ENCODE measurements at places on chromosomes 13 and 19. TPM values are rescaled to one million over a fixed set of nuclear protein-coding genes. Genes with fewer than 3 reads are reported as not detected.

The MAG gene
- not detected for total RNA-seq

The OR4F17 gene
- not detected for total RNA-seq

The ZNF208 gene
- total RNA-seq: not detected

The LGALS13 gene
- total RNA-seq: not detected

The POMP gene
- 105 TPM for total RNA-seq

The CABP5 gene
- total RNA-seq: not detected

The WTIP gene
- 14.8 TPM for total RNA-seq

The TRAPPC2B gene
- total RNA-seq: 10.1 TPM

DNA sequence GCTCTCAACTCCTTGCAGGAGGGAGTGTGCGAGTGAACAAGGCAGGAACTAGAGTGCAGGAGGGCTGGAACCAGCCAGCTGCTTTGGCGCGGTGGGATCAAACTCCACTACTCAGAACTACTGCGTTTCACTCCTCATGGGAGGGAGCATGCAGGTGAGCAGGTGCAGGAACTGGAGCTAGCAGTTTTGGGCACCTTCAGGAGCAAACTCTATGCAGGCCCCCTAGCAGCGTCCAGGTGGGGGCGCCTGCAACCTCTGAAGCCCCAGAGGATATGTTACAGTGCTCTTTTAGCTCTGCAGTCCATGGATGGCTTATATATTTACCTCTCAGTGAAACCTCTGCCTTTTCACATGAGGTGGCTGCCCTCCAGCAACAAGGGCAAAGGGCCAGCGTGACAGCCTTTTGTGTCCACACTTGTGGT is 1303.4 kb downstream of the PCDH9 start:
- peak; percentile 6 for DNase-seq

GRCh38 chr19:8988204-8988603 is 22.0 kb downstream of the MUC16 start:
- DNase-seq: peak; percentile 62

DNA sequence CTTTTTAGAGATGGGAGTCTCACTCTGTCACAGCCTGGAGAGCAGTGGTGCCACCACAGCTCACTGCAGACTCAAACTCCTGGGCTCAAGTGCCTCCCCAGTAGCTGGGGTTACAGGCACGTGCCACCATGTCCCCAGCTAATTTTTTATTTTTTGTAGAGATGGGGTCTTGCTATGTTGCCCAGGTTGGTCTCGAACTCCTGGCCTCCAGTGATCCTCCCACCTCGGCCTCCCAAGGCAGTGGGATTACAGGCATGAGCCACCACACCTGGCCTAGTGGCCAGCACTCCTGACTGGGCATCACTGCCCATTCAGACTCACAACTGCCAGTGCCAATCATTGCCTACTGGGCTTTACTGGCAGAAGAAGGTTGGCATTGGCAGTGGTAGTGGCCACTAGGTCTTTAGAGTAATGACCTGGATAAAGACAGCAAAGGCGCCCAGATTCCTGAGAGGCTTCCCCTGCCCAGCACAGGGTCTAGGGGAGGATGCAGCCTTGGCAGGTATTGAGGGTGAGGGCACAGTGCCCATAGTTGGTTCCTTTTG is 26.8 kb upstream of the SLC7A10 start:
- no peak for DNase-seq

DNA sequence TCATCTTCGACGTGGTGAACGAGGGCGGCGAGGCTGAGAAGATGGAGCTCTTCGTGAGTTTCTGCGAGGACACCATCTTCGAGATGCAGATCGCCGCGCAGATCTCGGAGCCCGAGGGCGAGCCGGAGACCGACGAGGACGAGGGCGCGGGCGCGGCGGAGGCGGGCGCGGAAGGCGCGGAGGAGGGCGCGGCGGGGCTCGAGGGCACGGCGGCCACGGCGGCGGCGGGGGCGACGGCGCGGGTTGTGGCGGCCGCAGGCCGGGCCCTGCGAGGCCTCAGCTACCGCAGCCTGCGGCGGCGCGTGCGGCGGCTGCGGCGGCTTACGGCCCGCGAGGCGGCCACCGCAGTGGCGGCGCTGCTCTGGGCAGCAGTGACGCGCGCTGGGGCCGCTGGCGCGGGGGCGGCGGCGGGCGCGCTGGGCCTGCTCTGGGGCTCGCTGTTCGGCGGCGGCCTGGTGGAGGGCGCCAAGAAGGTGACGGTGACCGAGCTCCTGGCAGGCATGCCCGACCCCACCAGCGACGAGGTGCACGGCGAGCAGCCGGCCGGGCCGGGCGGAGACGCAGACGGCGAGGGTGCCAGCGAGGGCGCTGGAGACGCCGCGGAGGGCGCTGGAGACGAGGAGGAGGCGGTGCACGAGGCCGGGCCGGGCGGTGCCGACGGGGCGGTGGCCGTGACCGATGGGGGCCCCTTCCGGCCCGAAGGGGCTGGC is 52.6 kb downstream of the MAP4K1 start:
- peak; percentile 54 for DNase-seq

- DNase-seq: peak; percentile 65
Observed at GRCh38 chr19:2550431-2551171, 74.7 kb downstream of the GADD45B start.

DNA sequence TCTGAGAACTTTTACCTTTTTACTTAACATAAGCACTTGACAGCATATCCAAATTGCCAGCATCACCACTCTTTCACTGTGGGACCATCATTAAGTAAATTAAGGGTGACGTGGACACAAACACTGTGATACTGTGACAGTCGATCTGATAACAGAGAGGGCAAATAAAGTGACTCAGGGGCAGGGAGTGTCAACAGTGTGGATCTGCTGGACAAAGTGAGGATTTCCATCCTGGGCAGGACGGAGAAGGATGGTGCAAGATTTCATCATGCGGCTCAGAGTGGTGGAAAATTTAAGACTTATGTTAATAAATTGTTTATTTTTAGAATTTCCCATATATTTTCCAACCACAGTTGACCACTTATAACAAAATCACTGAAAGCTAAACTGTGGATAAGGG is 60.0 kb upstream of the WDFY2 start:
- no peak for DNase-seq

DNA sequence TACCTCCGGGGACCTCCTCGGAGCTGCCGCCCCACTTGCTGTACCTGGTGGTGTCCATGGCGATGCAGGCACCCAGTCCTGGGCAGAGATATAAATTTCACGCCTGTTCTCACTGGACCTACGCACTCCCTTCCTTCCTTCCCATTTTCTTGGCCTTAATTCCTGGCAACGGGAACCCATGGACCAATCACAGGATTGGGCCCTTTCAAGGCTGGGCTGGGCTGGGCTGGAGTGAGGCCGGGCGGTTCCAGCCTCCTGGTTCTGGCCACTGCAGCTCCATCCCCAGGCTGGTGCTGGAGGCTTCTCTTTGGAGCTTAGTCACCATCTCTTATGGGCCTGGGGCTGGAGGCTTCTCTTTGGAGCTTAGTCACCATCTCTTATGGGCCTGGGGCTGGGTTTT is at the start of gene CLEC4G:
TSS of gene CLEC4G (minus strand) at position 66 of the 400 bp plus-strand sequence. CDS start at position 58, 8 bp downstream.
- DNase-seq: no peak

DNA sequence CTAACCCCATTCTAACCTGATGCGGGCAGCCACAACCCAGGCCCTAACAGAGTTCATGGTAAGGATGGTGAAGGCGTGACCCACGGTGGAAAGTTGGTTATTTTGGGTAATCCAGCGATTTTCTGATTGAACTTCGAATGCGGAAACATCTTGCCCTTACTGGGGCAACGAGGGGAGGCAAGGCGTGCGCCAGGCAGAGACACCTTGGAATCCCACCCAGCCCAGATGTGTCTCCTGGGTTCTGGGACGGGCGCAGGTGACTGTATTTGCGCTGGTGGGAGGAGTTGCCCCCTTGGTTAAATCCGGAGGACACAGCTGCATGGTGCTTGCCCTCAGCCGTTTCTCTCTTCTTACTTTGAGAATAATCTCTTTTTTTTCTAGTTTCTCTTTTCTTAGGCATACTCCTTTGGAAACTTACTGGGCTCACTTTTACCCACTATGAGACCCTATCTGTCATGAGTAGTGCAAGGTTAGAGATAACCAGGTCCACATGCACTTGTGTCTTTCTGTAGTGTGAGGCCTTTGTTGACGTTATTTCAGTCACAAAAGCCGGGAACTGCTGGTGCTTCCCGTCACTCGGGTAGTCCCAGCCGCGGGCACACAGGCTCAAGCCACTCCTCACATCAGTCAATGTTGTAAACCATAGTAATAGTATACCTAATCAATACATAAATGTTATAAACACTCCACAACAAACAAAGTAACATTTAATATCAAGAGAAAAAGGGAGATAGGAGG is 81.5 kb downstream of the ATP11A start:
- peak; percentile 43 for DNase-seq

DNA sequence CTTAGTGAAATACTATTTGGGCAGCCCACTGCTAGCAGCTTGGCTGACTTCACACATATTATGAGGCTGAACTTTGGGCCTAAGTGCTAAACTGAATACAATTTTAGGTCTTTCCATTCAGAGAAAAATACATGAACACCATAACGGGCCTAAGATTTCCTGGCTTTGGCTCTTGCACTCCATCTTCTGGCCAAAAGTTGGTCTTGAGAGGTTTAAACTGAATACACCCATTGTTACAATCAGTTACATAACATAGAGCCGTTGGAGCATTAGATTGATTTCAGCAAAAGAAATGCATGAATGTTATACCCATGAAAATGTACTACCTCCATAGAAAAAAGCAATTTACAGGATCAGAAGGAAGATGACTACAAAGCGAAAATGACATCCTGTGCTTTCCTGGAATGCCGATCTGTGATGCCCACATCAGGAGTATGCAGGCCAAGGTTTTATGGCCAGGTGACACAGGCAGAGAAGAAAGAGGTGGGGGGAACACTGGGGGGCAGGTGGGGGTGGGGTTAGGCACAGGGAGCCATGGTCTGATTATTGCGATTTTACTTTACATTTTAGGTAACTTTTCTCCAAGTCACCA is 11.1 kb upstream of the SHISA2 start:
- peak; percentile 51 for DNase-seq

DNA sequence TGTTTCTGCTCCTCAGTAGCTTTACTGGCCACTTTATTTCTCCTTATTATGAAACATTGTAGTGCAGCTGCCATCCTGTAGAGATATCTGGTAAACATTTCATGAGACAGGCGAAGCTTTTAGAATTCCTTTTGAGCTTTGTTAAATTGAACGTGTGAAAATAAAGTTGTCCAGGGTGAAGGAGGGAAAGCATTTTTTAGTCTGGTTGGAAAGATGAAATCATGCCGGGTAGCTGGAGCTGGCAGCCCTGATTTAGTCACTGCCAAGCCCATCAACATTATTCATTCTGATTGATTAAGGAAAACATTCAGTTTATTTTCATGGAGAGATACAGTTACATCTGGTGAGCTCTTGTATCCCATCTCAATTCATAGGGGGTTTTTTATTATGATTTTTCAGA is 326.2 kb upstream of the GPC6 start:
- no peak for DNase-seq

DNA sequence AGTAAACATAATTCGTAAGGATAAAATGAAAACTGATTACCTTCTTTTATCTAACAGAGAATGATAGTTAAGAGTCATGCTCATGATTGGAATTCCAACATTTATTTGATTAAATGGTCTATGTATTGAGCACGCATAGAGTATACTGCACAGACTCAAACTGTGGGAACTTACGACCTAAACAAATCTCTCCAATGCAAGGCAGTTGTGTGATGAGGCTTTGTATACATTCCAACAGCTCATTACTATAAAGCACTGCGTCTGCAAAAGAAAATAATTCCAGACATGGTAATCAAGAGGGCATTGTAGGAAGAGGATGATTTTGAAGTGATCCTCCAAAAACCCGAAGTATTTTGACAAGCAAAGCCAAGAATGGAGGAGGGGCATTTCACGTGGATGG is 169.5 kb downstream of the NUFIP1 start:
- DNase-seq: no peak

DNA sequence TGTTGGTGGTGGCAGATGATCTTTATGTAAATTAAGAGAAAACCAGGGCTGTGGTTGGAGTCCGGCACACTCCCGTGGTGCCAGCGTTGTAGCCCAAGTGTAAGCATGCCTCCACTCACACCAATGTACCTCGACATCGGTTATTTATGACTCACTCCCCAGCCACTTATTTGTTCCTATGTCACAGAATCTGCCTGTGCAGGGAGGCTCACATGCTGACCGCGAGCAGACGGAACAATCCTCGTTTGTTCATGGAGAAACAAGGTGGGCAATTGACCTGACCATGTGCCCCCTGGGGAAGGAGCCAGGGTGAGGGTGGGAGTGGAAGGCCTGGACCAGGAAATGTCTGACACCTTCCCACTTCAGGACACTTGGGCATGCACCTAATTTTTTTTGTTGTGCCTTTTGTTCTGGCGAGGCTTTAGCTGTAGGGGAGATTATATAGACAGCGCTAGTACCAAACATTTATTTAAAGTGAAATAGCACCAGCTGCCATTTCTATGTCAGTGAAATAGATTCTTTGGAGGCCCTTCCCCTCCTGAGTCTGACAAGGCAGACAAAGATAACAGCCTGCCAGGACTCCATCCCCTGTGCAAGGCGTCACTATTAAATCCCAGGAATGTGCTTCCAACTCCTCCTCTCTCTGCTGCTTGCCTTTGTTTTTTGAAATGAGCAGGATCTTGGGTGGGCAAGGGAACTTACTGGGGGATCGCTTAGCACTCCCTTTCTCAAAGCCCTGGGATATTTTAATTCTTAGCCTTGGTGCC is 394.2 kb downstream of the FGF9 start:
- no peak for DNase-seq

DNA sequence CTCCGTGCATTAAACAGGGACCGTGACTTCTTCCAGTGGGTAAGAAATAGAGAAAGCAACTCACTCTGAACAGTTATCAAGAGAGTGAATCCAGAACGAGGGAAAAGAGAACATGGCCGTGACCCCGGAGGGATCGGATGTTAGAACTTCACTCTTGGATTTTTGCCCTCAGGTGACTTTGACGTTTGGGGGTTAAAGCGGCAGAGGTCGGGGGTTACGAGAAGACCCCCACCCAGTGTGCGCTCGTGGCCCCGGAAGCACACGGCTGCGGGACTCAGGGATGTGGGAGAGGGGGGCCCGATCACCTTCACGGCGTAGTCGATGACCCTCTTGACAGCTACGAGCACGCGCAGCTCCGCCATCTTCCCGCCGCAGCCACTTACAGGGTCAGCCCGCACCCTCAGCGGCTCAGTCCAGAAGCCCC is at the start of gene ETFB:
TSS of gene ETFB (minus strand) at position 424 of the 424 bp plus-strand sequence. CDS start at position 362, 62 bp downstream.
- no peak for DNase-seq

GRCh38 chr13:25882466-25883357 is 169.1 kb downstream of the SHISA2 start:
- DNase-seq: peak; percentile 39

DNA sequence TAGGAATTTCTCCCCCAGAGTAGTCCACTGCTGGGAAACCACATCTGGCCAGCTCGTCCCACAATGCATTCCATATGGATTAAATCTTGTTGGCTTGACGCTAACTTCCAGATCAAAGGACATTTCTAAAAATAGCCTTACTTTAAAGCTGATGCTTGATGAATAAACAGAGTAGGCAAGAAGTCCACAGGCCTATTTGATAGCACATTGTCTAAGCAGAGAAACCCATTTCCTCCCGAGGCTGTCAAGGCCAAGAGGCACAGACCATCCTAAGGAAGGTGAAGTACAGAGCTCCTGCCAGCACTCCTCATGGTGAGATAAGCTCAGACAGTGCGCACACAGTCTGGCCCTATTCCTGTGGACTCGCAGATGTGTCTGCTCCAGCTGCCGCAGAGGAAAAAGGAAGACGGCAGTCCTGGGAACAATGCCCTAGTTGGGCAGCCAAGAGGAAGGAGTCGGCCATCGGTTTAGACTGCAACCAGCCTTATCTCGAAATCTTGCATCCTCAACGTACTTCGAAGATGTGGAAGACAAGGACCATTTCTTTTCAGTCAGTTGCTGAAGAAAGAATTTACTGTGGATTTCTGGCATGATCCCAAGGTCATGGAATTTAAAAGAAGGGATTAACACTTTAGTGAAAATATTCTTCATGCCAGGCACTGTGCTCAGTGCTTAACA is 156.8 kb downstream of the RGCC start:
- no peak for DNase-seq

All from H7 (cell line).